ENCODE measurements at places on chromosomes 13 and 19. TPM values are rescaled to one million over a fixed set of nuclear protein-coding genes. Genes with fewer than 3 reads are reported as not detected.

ZNF14 gene
- 6.9 TPM for total RNA-seq

DNA sequence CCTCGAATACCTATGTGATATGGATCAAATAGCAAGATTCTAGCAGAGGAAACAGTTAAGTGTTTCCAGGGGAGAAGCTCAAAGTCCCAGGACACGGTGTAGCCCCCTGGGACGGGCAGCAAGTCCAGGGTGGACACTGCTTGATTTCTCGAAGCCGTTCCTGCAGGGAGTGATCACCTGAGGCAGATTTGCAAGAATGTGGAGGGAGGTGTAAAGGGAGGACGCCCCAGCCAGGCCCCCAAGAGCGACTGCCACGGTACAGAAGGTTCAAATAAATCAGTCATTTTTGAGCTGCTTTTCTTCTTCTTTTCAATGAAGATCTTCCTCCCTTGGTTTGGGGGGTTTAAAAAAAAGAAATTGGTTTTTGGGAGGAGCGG lies 41.4 kb downstream of the KLF2 start:
- DNase-seq: no peak

- no peak for DNase-seq
Measured at GRCh38 chr13:23984546-23984945, 87.2 kb upstream of the C1QTNF9B start.

ABHD17A gene
- 143 TPM for total RNA-seq

GRCh38 chr13:110265341-110265681 lies 41.6 kb downstream of the COL4A1 start:
- no peak for DNase-seq

SIGLEC10 gene
- 13.3 TPM for total RNA-seq

- DNase-seq: no peak
Measured at GRCh38 chr13:91661692-91662490, 263.5 kb downstream of the GPC5 start.

DNA sequence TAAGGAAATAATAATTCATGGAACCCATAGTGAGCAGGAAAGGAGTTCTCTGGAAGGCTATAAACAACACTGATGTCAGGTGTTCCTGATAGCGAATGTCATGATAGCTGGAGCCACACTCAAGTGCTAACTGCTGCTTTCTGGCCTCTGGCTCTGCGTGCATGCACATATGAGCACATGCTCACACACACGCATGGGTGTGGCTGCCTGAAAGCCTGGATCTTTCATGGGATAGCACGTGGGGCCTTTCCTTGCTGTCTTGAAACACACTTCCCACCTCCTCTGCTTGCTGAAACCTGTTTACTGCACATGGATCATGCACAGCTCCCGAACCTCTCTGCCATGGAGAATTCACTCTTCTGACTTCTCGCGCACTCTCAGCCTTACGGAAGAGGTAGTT lies 207.4 kb downstream of the ATP8A2 start:
- no peak for DNase-seq

DNA sequence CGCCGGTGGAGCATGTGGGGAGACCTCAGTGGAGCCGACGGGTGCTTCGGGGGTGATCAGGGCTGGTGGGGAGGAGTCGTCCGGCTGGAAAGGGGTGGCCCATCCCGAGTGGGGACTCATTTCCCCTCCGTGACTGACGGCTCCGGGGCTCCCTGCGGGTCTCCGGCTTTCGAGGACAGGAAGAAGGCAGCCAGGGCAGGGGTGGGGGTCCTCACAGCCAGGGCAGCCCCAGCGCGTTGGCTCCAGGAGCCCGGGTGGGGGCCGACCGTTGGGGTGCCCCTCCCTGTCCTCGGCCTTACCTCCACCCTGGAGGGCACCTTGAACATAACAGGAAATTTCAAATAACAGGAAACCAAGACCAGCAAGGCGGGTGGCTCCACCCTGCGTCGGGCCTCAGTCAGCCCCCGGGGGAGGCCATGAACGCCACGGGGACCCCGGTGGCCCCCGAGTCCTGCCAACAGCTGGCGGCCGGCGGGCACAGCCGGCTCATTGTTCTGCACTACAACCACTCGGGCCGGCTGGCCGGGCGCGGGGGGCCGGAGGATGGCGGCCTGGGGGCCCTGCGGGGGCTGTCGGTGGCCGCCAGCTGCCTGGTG lies at the start of gene S1PR4:
Gene S1PR4, plus strand, starts transcription at position 393 of the 596 bp plus-strand sequence. Its CDS starts 24 bp downstream, at position 417.
- DNase-seq: no peak

KASH5 gene
- not detected for total RNA-seq

C19orf67 gene
- not detected for total RNA-seq

CLEC17A gene
- not detected for total RNA-seq

SHISA7 gene
- not detected for total RNA-seq

DNA sequence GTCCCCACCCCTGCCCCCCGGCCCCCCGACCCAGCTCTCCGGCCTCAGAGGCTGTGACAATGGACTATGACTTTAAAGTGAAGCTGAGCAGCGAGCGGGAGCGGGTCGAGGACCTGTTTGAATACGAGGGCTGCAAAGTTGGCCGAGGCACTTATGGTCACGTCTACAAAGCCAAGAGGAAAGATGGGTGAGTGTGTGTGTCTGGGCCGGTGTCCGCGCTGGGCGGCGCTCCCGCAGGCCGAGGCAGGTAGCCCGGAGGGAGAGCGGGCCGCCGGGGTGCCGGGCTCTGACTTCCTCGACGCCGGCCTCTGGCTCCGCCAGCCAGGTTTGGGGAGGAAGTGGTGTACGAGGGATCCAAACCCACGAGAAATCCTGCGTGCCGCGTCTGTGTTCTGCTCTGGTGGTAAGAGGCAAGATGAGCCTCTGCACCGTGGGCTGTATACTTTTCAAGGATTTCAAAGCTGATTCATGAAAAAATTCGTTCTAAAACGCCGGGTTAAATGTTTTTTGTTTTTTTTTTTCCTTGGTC lies 718 bp downstream of the CDK8 start:
- peak; percentile 6 for DNase-seq

- DNase-seq: no peak
Measured at GRCh38 chr13:110183910-110184309, 123.0 kb downstream of the COL4A1 start.

DNA sequence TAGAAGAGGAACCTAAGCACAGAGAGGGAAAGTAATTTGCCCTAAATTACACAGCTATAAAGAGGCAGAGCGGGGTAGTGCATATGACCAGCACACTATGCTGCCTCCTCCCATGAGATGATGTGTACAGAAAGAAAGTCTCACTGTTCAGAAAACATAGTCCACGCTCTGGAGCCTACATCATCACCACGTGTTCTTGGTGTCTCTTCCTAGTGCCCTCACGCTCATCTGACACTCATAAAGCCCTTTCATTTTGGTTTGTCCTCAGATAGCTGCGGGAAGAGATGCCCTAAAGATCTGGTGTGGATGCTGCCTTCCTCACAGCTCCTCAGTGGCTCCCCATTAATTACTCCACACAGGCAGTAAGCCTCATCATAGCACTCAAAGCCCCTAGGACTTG lies 27.4 kb upstream of the SIAH3 start:
- DNase-seq: no peak

DNA sequence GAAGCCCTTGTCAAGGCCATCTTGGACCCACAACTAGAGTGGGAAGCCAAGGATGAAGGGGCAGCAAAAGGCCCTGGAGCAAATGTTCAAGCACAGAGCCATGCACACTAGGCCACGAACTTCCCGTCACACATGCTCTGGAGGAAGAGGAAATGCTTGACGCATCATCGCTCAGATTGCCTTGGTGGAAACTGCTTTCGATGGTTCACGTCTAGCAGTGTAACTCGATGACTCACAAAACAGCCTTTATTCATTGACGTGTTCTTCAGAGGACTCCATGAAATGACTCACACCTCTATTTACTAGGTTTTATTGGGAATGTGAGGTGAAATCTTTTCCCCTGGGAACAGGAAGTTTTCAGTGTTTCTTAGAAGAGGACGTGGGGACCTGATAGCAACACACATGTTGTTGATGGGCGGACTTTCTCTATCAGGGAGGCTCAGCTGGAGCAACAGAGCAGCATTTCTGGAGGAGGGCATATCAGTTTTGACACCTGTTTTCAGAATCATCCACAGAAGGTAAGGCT lies 79.8 kb upstream of the FLT1 start:
- DNase-seq: no peak

DNA sequence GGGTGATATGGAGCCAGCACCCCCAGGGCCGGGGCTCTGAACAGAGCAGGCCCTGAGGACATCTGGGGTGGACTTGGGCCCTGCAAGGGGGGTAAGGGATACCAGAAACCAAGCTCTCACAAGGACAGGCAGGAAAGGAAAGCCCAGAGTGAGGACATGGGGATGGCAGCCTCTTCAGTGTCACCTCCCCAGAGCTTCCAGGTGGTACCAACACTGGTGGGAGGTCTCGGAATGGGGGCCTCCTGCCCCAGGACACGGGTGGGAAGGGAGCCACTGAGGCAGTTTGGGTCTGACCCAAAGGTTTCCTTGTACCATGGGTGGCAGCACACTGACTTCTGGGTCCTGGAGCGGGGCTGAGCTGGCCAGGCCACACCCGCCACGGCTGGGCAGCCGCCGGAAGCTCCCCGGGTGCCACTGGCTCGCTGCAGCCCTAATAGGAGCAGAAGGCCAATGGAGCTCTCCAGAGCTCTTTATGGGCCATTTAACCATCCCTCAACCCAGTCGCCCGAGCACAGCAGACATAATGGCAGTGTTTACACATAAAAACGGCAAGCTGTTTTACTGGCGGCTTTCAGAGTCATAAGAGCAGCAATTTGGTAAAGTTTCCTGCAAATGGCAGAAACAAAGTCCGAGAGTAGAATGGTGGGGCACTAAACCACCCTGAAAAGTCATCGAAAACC lies 59.3 kb downstream of the PEPD start:
- DNase-seq: no peak

DNA sequence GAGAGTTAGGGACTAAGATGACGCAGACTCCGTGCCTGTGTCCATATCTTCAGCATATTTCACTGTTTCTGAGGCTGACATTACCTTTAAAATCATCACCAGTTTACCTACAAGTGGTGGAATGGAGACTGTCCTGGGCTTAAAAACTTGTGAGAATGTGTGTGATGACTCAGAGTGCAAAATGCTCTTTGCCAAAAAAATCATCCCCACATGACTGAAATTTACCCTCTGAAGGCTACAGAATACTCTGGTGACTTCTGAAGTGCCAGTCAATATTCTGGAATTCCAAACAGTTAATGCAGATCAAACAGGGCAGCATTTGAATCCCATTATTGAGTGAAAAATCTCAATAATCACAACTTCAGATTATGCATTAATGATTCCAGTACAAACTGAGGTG lies 901.4 kb downstream of the EFNB2 start:
- no peak for DNase-seq

DNA sequence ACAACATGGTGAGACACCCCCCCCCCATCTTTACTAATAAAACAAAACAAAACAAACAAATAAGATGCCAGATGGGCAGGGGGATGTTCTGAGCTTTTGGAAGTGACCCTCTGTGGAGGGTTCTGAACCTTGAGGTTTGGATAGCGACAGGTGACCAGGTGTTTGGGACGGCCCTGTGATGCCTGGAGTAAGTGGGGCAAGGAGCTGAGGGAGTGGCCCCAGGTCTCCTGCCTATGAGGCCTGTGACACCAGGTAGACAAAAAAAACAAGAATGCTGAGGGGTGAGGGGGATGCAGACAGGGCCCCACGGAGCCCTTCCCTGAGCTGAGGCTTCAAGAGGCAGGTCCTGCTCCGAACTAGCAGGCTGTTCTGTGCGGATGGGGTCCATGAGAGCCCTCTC lies 9.2 kb downstream of the ADGRE2 start:
- no peak for DNase-seq

DNA sequence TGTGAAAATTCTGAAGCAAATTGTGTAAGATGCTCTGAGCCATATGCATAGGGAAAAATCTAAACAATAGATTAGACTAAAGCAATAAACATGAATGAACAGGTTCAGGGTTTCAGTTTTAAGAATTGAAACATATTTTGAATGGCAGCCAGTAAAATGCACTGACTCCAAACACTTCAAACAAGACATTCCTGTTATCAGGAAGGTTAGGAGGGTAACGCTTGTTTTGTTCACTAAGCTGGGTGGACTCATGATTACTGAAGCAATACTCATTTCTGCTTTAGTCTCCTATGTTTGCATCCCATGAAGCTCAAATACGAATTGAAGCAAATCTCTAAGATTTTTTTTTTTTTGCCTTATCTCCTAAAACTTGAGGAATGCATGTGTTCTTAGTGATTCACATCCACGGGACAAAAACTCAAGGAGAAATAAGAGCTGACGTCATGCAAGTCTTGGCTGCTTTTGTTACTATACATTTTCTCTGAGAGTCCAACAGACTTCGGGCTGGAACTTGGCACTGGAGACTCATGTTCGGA lies 29.1 kb upstream of the IGFL4 start:
- DNase-seq: no peak

FZR1 gene
- 33.8 TPM for total RNA-seq

DNA sequence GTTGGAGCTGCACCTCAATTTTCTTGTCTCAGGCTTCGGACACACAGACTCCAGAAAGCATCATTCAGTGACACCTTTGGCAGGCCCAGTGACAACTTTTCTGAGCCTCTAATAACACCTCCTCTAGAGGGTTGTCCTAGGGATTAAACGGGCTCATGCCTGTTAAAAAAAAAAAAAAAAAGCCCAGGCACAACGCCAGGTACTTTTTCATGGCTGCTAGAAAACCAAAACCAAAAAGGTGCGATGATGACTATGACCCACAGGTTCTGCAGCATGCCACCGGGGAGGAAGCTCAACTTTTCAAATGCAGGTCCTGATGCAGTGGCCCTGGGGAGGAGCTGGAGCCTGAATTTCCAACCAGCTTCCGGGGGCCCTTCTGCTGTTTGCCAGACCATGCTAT lies 184.2 kb downstream of the ABCC4 start:
- no peak for DNase-seq

PTPRH gene
- 0.14 TPM for total RNA-seq

ZNF497 gene
- total RNA-seq: 2.3 TPM

GRCh38 chr19:11421371-11422098 lies 2.4 kb upstream of the RGL3 start:
- no peak for DNase-seq

Measured in thoracic aorta (tissue), 2 donors.